ENCODE measurements at places on chromosomes 12 and 14.

GRCh38 chr12:79655036-79655435 is 35.7 kb downstream of the PAWR start:
- no peak for DNase-seq

GRCh38 chr14:71194251-71194650 is 287.0 kb downstream of the PCNX1 start:
- DNase-seq = no peak

- no peak for DNase-seq
Measured at GRCh38 chr12:7650091-7650490, 15.6 kb downstream of the APOBEC1 start.

- DNase-seq = no peak
Measured at GRCh38 chr14:102929241-102930137, 7.0 kb downstream of the AMN start.

DNA sequence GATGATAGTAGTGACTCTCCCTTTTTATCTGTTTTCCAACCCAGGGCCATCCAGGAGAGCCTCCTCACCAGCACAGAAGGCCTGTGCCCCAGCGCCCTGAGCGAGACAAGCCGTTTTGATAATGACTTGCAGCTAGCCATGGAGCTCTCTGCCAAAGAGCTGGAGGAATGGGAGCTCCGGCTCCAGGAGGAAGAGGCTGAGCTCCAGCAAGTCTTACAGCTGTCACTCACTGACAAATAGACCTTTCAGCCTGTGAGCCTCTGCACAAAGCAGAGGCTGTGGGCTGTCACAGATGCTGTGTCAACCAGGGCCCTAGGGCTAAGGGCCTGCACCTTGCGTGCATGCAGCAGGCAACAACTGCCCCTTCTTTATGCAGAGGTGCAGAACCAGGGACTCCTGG is 11.0 kb downstream of the C12orf76 start:
- DNase-seq = no peak

- no peak for DNase-seq
Measured at GRCh38 chr12:5000204-5000603, 43.5 kb upstream of the KCNA5 start.

DNA sequence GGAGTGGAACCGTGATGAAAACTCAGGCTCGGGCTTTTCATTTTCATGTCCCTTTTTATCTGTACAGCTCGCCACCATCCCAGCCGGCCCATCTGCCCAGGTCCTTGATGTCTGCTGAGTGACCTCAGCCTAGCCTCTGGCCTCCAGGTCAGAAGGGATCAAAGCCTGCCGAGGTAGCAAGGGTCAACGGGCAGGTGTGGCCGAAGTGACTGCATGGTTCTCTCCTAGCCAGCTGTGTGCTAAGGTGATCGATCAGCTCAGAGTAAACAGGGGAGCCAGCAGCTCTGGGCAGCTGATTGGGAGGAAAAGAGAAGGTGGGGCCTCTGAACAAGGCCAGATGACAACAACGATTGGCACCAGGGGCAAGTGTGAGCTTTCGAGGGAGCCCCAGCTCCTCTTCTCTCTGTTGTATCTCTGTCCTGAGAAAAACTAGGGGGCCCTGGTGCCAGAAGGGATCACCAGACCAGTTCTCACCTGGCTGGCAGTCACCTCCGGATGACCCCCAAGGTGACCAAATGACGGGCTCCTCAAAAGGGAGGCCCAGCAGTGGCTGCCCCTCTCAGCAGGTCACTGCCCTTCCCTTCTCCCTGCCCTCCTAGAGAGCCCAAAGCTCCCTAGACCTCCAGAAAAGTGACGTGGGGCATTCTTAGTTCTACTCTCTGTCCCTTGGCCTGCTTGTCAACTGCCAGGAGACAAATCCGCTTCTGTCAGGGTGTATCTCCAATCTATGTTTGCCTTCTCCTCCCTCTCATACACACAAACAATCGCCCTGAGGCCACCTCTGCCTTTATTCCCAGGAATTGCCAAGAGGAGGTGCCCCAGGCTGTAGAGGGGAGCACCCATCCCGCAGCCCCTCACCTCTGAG is 3.4 kb downstream of the SLC6A12 start:
- DNase-seq = no peak

- no peak for DNase-seq
Measured at GRCh38 chr12:85138833-85139232, 102.7 kb downstream of the LRRIQ1 start.

GRCh38 chr14:90731487-90731886 is 84.7 kb downstream of the TTC7B start:
- DNase-seq = no peak
